ENCODE measurements at places on chromosomes 3 and 15. TPM values are rescaled to one million over a fixed set of nuclear protein-coding genes. Genes with fewer than 3 reads are reported as not detected.

Gene PLSCR4
- 10.4 TPM for total RNA-seq

Gene NR2E3
- 1.2 TPM for total RNA-seq

Gene SCN11A
- total RNA-seq = 1.6 TPM

Gene GABRG3
- 3.1 TPM for total RNA-seq

Gene GRIP2
- 1.0 TPM for total RNA-seq

Gene CILP
- total RNA-seq = 0.95 TPM

Gene PIK3R4
- 27.6 TPM for total RNA-seq

Gene EPHB3
- total RNA-seq = 115 TPM

Gene CHP1
- total RNA-seq = 54.1 TPM

Gene SMCO1
- total RNA-seq = not detected

Gene SNX22
- 0.78 TPM for total RNA-seq

Gene ZNF501
- 4.0 TPM for total RNA-seq

Gene FOXB1
- total RNA-seq = not detected

Gene UROC1
- not detected for total RNA-seq

DNA sequence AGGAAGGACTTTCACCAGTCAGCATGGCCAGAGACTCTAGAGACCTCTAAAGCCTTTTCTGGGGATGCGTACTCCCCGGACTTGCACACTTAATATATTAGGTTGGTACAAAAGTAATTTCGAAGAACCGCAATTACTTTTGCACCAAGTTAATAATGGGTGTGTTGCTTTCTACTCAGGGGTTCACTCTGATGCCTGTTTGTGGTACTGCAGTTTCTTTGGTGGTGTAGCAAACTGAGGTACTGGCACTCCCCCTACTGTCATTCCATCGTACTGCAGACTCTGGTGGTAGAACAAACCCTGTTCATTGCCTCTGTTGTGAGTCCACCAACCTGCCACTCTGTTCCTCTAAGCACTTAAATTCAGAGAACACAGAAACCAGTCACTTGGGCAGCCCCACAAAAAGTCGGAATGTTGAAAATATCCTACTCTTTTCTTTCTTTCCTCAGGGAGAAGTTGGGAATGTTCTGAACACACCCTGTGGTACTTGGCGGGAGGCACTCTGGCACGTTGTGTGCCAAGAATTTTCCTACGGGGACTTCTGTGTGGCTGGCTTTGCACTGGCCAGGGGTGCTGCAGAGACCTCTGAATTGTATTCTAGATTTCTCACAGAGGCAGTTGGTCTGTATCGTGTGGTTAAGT lies 46.3 kb downstream of the GABRG3 start:
- H3K4me1 ChIP-seq = no peaks in the 10 kb centered on the region
- no peak overlapping the region for H3K4me3 ChIP-seq
- no peaks in the 10 kb centered on the region for H3K36me3 ChIP-seq

- H3K27me3 ChIP-seq = no peaks in the 10 kb centered on the region
- no peak for DNase-seq
- peaks cover 40% of the 10 kb centered on the region for H3K4me1 ChIP-seq
- no peak overlapping the region for H3K4me3 ChIP-seq
- no peak overlapping the region for H3K27ac ChIP-seq
These were observed 124.7 kb downstream of the NEDD4 start for GRCh38 chr15:55868707-55869106.

DNA sequence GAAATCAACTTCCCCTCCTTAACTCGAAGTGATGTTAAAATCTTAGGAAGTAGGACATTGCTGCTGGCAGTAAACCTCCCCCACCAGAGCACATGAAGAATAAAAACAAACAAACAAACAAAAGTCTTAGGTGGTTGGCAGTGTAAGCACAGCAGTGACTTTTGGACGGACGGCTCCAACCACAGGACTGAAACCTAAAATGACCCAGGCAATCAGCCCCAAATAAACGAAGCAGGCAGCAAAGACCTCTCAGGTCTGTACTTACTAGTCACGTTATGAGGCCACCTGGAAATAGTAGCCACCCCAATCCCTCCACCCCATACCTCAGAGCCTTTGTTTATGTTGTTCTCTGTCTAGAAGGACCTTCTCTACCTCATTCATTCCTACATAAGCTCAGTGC lies 33.5 kb upstream of the HES1 start:
- peaks cover 14% of the 10 kb centered on the region for H3K4me1 ChIP-seq
- peaks cover 10% of the 10 kb centered on the region for H3K27me3 ChIP-seq
- H3K36me3 ChIP-seq = no peaks in the 10 kb centered on the region
- DNase-seq = no peak
- no peak overlapping the region for H3K27ac ChIP-seq

DNA sequence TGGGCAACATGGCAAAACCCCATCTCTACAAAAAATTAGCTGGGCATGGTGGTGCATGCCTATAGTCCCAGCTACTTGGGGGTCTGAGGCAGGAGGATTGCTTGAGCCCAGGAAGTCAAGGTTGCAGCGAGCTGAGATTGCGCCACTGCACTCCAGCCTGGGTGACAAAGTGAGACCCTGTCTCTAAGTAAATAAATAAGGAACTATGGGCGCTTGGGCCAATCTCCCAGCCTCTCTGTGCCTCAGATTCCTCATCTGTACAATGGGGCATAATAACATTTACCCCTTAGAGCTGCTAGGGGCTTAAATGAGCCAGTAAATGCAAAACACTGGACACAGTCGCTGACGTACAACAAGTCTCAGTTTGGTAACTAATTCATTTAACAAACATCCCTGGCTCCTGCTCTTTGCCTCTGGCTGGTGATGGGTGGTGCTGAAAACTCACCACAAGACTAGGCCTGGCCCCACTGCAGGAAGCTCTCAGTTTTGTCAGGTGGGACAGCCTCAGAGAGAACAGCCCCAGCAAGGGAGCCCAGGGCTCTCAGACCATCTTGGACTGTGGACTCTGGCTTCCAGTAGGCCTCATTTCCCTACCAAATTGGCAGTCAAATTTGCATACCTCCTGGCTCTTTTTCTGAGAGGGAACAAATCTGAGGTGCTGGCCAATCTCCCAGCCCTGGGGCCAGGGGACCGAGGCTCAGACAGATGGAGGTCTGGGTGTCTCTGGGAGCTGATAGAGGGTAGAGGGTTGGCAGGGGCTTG lies 6.4 kb upstream of the TBC1D2B start:
- no peaks in the 10 kb centered on the region for H3K36me3 ChIP-seq
- H3K4me1 ChIP-seq = peaks cover 3% of the 10 kb centered on the region
- no peak overlapping the region for H3K4me3 ChIP-seq
- H3K27ac ChIP-seq = no peak overlapping the region
- no peak for DNase-seq
- H3K27me3 ChIP-seq = no peaks in the 10 kb centered on the region

DNA sequence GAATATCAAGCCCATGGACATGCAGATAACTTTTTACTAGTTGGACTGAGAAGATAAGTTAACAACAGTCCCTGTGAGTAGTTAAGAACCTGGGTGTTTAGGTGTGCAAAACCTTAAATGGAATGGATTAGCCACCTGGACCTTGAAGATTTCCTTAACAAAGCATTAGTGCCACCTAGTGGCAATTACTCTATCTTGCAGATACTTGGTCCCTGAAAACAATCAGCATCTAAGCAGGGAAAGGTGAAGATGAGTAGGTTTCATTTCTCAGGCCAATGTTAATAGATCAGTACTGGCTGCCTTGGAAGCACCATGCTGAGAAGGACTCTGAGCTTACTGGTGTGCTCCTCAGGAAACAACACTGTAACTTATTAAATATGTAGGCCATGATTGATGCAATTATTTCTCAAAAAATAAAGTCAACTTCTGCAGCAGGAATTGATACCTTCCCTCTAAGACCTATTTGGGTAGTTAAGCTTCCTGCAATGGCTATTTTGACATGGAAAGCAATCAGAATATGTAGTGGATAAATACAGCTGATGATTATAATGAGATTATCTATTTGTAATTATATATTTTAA lies 329.4 kb downstream of the TBC1D5 start:
- H3K4me1 ChIP-seq = no peaks in the 10 kb centered on the region
- peaks cover 6% of the 10 kb centered on the region for H3K36me3 ChIP-seq
- no peak overlapping the region for H3K27ac ChIP-seq
- DNase-seq = no peak
- no peak overlapping the region for H3K4me3 ChIP-seq

- H3K4me3 ChIP-seq = no peak overlapping the region
- H3K4me1 ChIP-seq = peaks cover 18% of the 10 kb centered on the region
- H3K27me3 ChIP-seq = no peaks in the 10 kb centered on the region
- no peak overlapping the region for H3K27ac ChIP-seq
- DNase-seq = no peak
These were observed 25.1 kb downstream of the ATP11B start for GRCh38 chr3:182818296-182818978.

DNA sequence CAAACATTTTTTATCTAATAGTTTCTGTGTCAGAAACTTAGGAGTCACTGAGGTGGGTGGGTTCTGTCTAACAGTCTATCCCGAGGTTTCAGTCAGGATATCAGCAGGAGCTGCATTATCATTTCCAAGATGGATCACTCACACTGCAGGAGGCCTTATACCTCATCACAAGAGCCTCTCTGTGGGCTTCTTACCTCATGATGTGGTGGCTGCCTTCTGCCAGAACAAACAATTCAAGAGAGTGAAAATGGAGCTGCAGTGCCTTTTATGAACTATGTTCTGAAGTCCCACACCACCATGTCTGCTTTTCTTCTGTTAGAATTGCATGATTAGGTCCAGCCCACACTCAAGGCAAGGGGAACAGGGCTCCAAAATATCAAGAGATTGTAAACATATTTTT lies 27.9 kb downstream of the RFX7 start:
- no peaks in the 10 kb centered on the region for H3K27me3 ChIP-seq
- no peak overlapping the region for H3K4me3 ChIP-seq
- no peak for DNase-seq
- H3K4me1 ChIP-seq = no peaks in the 10 kb centered on the region

- DNase-seq = no peak
- no peaks in the 10 kb centered on the region for H3K27me3 ChIP-seq
- H3K27ac ChIP-seq = no peak overlapping the region
- H3K4me3 ChIP-seq = no peak overlapping the region
- peaks cover 7% of the 10 kb centered on the region for H3K4me1 ChIP-seq
- H3K36me3 ChIP-seq = no peaks in the 10 kb centered on the region
These were observed 257.2 kb upstream of the NECTIN3 start for GRCh38 chr3:110814170-110815007.

DNA sequence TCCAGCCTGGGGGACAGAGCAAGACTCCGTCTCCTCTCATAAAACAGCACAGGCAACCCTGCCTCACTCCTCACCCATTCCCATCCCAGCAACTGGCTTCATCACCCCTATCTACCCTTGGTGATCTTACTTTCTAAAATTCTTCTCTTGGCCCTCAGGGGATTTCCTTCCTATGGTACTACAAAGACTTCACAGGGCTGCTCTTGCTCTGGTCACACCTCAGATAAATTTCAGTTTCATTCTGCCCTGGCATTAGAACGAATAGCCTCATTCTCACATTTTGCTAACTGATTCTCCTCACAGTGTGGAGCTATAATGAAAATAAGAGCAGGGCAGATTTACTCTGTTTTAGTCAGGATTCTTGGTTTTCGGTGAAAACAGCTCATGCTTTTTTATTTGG lies 22.1 kb upstream of the CRBN start:
- no peak overlapping the region for H3K4me3 ChIP-seq
- no peak overlapping the region for H3K27ac ChIP-seq
- H3K36me3 ChIP-seq = no peaks in the 10 kb centered on the region
- H3K4me1 ChIP-seq = peaks cover 13% of the 10 kb centered on the region

DNA sequence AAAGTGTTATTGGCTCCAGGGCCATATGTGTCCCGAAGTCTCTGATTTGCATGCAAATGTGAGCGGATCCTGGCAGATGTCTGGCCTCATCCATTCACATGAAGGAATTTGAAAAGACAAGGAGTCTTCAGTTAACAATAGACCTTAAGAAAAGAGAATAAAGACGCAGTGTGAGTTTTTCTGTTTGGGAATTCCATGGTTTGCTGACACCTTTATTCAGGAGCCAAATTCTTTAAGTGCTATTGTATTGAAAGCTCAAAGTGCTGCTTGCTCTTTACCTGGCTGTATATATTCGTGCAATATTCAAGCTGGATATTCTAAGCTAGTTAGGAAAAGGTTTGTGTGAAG lies 2.2 kb downstream of the LRRN1 start:
- peak overlapping the region; percentile 51 for H3K27ac ChIP-seq
- DNase-seq = no peak
- H3K36me3 ChIP-seq = peaks cover 4% of the 10 kb centered on the region
- peak overlapping the region; percentile 88 for H3K4me3 ChIP-seq

DNA sequence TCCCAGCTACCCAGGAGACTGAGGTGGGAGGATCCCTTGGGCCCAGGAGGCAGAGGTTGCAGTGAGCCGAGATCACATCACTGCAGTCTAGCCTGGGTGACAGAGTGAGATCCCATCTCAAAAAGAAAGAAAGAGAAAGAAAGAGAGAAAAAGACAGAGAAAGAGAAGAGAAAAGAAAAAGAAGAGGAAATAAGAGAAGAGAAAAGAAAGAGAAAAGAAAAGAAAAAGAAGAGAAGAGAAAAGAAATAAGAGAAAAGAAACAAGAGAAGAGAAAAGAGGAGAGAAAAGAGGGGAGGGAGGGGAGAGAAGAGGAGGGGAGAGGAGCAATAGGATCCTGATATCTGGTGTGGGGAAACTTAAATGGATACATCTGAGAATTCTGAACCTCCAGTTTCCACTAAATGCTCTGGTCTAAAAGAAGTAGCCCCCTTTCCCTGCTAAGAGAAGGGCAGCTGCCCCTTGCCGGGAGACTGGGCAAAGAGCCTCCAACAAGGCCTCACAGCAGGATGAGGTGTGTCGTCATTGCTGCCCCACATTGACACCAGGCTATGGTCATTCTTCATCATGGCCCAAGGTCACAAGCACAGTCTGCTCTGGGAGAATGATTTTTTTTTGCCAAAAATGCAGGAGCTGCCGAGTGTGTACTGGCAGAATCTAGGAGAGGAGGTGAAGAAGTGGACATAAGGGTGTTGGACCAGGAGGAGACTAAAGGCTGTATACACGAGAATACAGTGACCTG lies 21.1 kb upstream of the COMMD4 start:
- no peaks in the 10 kb centered on the region for H3K36me3 ChIP-seq
- H3K27ac ChIP-seq = no peak overlapping the region
- peaks cover 32% of the 10 kb centered on the region for H3K27me3 ChIP-seq
- no peak overlapping the region for H3K4me3 ChIP-seq

- H3K4me1 ChIP-seq = peaks cover 8% of the 10 kb centered on the region
- peaks cover 2% of the 10 kb centered on the region for H3K36me3 ChIP-seq
- peaks cover 9% of the 10 kb centered on the region for H3K27me3 ChIP-seq
- no peak overlapping the region for H3K4me3 ChIP-seq
- DNase-seq = no peak
These were observed 107.8 kb downstream of the ASB7 start for GRCh38 chr15:100710222-100710621.

DNA sequence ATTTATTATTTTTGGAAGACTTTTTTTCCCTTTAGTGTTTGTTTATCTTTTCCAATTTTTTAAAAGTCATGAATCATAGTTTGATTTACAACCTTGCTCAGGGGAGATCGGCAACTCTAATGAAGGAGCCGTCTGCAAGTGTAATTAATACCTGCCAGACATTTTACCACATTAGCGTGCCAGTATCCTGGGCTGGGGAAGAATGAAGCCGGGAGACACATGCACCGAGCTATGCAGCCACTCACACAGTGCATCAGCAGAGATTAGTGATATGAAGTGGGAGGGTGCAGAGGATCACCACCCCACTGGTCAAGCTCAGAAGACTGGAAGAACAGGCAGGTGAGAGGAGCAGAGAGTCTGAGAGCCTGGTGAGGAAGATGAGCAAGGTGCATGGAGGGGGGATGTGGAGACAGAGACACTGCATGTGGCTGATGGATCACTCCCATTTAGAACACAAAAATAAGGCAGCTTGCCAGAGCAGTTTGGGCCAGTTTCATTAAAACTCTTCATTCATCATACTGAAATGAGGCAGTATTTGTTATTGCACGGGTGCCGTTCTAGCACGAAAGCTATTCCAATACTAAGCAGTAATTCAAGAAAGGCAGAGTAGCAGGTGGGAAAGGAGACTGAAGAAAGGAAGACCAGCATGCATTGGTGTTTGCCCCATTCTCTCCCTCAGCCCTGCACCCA lies 821.6 kb downstream of the TUSC7 start:
- no peak overlapping the region for H3K4me3 ChIP-seq
- no peak for DNase-seq
- H3K36me3 ChIP-seq = no peaks in the 10 kb centered on the region
- H3K27me3 ChIP-seq = no peaks in the 10 kb centered on the region
- H3K27ac ChIP-seq = peak overlapping the region; percentile 65
